Right ventricle myocardium superior (tissue), 1 donor: ENCODE measurements at places on chromosomes 5 and 9.

- no peak for DNase-seq
These were observed 18.4 kb downstream of the TENT4A start for GRCh38 chr5:6731465-6732237.

DNA sequence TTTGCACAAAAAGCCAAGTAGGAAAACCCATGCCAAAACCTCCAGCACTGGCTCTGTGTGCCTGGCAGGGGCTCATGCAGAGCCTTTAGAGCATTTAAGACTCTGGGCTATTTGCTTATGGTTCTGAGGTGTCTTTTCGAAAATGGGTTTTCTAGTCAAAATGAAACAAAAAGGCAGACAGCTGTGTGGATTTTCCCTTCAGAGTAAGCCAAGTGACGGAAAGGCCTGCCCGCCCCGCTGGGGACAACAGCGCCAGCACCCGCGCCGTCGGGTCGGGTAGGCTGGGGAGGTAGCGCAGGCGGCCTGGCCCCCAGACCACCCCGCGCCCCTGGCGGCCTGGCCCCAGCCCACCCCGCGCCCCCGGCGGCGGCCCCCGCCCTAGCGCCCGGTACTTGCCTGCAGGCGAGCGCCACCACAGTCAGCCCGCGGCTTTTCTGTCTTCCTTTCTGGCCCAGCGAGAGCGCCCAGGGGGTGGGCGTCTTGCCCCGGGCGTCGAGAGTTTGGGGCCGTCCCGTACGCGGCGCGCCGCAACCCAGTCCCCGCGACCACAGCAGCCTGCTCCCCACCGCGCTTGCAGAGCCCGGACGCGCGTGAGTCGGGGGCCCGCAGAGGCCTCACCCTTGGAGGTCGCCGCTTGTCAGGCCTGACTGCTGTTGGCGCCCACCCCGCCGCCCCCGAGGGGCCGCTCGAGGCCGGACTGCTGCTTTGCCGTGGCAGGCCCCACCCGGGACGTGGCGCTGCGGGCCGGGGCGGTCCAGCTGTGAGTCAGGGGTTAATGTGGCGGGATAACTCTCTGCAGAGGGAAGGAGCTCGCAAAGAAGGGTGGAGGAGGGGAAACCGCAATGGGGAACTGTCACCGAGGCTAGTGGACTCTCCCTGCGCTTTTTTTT, at the start of gene TICAM2:
Gene TICAM2 (minus strand): TSS at position 779 of the 890 bp plus-strand sequence. CDS start 21,223 bp downstream, outside the sequence.
- DNase-seq, result peak; percentile 80

GRCh38 chr5:141850244-141850768, 27.9 kb downstream of the PCDH1 start:
- DNase-seq, result peak; percentile 55

DNA sequence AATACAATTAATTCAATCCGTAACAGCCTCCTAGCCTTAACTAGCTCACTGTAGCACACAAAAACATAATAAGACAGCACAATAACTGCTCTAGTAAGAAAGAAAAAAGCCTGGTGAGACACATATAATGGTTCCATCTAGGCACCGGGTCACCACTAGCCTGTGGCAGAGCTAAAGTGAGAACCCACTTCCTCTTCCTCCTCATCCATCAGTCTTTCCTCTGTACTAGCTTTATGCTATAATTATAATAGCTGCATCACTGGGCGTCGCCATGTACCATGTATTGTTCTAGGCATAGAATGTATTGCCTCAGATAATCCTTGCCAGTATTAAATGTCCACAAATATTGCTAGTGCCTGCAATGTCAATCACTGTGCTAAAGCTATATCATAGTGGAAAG, 23.1 kb downstream of the ADRB2 start:
- no peak for DNase-seq

DNA sequence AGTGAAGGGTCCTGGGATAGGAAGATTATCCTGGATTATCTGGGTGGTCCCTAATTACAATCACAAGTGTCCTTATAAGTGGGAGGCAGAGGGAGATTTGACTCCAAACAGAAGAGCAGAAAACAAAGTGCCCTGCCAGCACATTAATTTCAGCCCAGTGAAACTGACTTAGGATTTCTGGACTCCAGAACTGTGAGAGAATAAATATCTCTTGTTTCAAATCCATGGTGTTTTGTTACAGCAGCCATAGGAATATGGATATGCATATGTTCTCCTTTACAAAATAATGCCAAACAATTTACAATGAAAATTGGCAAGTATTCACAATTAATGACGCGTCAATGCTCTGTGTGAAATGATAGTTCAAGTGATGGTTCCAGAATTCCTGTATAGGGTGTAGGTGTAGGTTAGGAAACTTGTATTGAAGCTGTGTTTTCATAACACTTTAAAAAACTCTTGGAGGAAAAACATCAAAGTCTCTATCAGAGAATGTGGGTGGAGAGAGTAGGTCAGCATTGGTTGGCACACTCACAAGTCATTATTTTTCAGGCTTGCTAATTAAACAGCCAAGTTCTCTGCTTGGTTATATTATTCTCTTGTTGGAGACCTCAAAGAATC, 19.9 kb upstream of the PLPP1 start:
- no peak for DNase-seq

- DNase-seq, result peak; percentile 77
These were observed 115.9 kb downstream of the RGS3 start for GRCh38 chr9:113579283-113580040.

DNA sequence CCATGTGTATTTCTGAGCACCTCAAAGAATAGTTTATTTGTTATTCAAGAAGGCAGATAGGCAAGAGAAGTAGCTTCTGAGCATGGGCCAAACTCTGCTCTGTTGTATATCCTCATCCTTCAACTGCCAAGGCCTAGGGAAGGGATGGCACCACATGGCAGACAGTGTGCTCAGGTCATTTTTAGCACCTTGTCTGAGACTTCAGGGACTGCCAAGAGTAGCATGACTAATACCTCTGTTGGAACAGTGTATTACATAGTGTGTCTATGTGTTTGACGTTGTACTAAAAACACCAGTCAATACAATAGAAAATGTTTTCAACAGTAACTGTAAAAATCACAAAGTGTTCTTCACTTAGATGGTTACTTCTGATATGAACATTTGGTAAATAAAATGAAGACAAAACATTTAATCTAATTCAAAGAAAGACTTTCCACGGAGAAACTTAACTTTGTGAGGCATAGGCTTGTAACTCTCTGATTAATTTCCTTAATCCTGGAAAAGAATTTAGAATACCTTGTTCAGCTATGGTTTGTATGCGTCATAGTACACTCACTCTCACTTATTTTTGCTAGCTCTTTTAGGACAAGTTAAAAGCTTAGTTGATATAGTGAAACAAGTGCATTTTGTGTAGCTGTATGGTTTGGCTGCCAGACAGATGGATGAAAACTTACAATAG, 318.4 kb upstream of the RIOK2 start:
- no peak for DNase-seq

DNA sequence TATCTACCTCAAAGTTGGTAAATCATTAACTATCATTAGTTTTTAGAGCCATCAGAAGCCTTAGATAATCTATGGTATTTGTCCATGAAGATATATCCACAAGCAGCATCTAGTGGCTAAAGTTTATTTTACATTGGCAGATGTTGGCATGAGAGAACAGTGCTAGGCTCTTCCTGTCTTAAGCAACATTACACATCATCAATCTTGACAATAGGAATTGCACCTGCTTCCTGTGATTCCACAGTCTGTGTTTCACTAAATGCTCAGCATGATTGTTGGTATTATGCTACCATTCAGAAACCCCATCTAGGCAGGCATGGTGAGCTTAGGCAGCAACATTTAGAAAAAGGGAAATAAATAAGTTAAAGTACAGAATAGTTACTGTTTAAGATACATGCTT, 246.6 kb downstream of the SLCO4C1 start:
- no peak for DNase-seq

DNA sequence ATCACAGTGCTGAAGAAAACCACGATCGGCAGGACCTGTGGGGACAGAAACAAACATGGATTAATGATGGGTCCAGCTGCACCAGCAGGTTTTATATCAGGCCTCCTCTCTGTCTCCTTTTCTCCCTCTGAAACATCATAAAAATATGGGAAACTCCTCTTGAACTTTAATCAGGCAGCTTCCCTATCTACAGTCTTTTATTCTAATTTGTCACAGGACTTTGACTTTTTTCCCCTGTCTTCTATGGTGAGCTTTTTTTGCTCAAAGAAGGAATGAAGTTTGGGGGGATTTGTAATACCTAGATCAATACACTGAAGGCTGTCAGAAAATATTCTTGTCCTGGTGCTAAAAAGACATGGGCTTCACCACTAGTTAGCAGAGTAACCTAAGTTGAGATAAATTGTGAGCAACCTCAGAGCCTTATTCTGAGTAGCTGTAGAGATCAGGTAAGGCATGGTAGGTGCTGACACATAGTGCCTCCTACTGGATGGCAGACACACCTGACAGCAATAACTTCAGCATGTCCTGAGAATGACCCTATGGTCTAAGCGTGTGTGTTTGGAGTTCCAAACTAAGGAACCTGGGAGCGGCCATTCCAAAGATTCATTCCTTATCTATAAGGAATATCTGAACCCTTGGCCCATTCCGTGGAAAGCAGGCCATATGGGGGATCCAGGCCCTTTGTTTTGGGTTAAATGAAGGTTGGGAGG, 46.2 kb downstream of the SLC28A3 start:
- DNase-seq, result no peak

GRCh38 chr5:73437777-73438644, 10.6 kb downstream of the FOXD1 start:
- DNase-seq, result no peak

DNA sequence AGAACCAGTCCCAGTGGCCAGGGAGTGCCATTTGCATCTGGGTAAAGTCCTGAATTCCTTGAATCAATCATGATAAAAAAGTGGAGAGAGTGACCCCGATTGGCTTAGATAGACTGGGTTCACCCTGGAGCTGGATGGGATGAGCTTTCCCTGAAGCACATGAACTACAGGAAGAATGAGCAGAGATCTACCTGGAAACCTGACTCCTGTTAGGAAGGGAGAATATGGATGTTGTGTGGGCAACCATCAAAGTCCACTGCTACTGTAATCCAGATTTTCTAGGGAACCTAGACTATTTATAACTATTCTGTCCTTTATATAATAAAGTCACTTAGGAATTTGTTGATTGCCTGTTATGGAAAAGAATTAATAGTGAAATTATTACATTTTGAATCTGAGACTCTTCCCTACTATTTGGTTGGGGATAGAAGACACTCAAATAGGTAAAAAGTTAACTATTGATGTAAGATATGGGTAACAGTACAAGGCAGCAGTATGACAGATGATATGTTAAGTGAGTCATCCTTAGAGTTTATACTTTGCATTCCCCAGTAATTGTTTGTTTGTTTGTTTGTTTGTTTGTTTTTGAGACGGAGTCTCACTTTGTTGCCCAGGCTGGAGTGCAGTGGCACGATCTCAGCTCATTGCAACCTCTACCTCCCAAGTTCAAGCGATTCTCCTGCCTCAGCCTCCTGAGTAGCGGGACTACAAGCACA, 17.9 kb downstream of the CYSTM1 start:
- DNase-seq, result no peak

- no peak for DNase-seq
These were observed 75.9 kb upstream of the DAB2 start for GRCh38 chr5:39500551-39501175.

GRCh38 chr9:134379831-134380365, 53.6 kb downstream of the RXRA start:
- no peak for DNase-seq

DNA sequence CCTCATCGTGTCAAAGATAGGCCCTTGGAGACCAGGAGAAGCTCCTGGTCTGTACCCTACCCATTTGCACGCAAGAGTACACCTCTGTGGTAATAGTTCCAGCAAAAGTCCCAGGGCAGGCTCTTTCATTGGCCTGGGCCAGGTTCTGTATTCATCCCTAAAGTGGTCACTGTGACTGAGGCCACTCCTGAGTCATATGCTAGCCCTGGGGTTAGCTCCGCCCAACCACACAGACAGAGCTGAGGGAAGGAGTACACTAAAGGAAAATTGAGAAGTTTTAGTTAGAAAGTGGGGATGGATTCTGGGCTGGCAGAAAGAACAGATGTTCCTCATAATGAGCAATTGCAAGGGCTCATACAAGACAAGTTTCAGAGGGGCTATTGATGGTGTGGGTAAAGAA, 206.7 kb downstream of the ARHGAP26 start:
- DNase-seq, result no peak

DNA sequence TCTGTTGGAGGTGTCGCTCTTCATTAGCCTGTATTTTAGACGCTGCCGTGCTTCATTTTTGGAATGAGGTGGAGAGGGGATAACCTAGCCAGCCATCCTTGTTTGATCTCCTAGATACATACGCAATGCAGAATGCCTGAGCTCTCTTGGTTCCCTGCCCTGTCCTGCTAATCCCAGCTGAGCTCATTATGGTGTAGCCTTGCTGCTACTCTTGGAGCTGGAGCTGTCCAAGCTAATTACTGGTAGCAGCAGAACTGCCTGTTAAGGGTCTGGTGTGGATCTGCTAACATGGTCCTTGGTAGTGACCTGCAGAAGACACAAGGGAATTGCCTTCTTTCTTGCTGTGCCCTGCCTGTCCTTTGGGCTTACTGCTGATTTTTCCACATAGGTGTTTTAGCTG, 207.9 kb downstream of the CNTLN start:
- DNase-seq, result no peak

GRCh38 chr9:76810377-76810957, 46.2 kb downstream of the PCA3 start:
- DNase-seq, result no peak

- no peak for DNase-seq
These were observed 134.0 kb downstream of the SLC1A3 start for GRCh38 chr5:36740259-36740898.

DNA sequence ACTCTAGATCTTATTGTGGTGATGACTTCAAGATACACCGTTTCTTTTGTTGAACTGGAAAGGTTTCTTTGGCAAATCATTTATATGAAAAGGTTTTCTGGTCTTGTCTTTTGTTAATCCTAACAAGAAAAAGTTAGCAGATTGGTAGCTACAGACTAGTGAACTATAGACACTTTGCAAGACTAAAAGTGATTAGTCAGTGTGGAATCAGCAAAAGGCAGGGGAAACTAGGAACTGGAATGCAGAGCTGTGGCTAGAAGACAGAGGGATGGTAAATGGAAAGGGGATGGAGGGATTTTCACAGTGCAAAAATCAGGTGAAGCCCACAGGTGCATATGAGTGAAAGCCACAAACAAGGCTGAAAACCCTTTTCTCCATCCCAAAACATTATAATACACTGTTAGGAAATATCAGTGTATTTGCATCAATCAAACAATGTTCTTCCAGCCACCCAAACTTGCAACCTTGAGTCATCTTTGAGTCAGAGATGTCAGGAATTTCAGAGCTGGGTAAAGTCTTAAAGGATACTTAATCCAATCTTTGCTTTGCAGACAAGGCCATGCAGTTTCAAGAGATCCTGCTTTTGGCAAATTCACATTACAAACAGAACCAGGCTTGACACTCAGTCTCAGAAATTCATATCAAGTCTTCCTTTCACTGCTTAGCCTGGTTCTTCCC, 52.7 kb downstream of the PLK2 start:
- DNase-seq, result no peak
